ENCODE measurements at places on chromosomes 5 and 9. TPM values are rescaled to one million over a fixed set of nuclear protein-coding genes. Genes with fewer than 3 reads are reported as not detected.

DNA sequence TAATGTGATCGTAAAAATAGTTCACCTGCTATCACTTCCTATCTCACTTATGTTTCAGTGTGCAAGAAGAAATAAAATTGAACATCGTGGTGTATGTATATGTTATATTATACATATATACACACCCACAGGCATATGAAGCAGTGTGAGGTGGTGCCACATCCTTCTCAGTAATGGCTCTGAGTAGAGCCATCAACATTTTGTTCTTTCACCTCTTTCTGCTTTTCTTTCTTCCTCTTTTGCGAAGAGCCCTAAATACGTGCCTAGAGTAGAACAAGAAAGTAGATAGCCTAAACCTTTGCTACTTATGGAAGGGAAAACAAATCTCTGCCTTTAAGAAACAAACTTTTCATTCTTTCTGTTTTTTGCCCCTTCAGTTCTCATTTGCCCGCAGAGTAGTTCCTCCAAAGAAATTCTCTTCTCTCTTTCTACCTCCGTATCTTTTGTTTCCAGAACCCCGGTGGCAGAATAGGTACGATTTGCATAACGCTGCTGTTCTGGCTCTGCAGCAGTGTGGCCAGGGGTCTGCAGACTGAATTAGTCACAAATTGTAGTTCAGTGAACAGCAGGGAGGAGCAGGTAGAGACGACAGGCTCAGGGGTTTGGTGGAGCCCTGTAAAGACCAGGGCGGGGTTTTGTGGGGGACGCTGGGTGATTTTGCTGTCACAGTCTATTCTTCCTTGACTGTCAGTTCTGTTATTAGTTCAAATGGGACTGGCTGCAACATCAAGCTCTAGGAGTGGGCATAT is 40.5 kb upstream of the PJA2 start:
- DNase-seq = no peak

GRCh38 chr5:73215891-73216610 is 43.1 kb downstream of the TMEM174 start:
- DNase-seq = peak; percentile 78

HINT1 gene
- polyA plus RNA-seq = 336 TPM

DNA sequence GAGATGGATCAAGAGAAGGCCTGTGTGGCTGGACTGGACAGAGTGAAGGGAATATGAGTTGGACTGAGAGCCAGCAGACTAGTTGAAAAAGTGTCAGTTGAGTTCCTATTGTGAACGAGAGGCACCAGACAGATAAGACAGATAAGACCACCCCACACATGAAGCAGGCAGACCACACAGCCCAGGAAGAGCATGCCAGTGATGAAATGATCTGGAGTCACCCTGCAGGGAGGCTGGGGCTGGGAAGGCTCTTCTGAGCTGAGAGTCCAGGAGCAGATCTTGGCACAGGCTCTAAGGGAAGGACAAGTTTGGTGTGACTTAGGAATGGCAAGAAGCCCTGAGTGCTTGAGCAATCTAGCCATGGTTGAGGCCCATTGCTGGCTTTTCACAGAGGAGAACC is 10.6 kb upstream of the SLC25A48 start:
- DNase-seq = no peak

GRCh38 chr5:177511181-177511580 is 1.6 kb upstream of the DOK3 start:
- no peak for DNase-seq

All from left renal cortex interstitium (tissue), 4 donors.